Activated CD8-positive, alpha-beta memory T cell treated with anti-CD3 and anti-CD28 coated beads for 1 hour (primary cell): ENCODE measurements at places on chromosomes 3 and 15.

GRCh38 chr3:183259621-183260020 is 6.6 kb downstream of the B3GNT5 start:
- DNase-seq = no peak

DNA sequence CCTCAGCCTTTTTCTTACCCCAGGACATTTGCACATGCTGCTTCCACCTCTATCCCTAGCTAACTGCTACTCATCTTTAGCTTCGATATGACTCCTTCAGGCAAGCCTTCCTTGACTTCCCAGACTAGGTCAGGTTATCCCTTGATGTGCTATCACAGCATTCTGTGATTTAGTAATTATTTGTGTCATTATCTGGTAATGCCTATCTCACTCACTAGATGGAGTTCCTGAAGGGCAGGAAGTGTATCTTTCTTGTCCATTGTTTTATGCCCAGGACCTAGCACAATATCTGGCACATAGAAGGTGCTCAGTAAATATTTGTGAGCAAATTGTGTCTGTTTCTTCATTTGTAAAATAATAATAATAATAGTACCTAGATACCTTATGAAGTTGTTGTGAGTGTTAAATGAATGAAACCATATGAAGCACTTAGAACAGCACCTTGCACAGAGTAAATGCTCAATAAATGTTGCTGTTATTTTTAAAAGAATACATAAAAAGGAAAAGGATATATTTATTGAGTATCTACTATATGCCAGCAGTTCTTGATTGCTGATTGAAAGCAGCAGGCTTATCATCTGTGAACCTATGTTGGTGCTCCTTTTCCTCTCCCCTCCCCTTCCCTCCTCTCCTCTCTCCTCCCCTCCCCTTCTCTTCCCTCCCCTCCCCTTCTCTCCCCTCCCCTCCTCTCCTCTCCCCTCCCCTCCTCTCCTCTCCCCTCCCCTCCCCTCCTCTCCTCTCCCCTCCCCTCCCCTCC is 31.5 kb downstream of the SQOR start:
- DNase-seq = no peak

- DNase-seq = no peak
Observed at GRCh38 chr3:16245609-16246008, 19.1 kb downstream of the DPH3 start.

GRCh38 chr3:176522436-176522835 is 674.8 kb downstream of the TBL1XR1 start:
- DNase-seq = no peak

DNA sequence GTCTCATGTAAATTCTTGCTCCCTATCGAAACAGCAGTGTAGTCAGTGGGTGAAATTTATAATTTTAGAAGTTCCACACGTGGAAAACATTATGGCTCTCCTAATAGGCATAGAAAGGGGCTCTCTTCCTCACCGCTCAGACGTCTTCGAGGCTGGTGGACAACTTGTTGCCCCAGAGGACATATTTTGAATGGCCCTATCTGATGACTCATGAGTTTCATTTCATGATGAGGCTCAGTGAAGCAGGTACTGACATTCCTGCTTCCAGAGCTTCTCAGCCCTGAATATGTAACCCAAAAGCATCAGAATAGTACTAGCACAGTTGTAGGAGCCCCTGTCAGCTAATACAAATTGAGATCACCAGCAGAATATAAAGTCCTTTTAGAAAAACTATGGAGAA is 117.9 kb downstream of the HERC1 start:
- no peak for DNase-seq

- DNase-seq = no peak
Observed at GRCh38 chr3:17544632-17545031, 197.8 kb downstream of the TBC1D5 start.

DNA sequence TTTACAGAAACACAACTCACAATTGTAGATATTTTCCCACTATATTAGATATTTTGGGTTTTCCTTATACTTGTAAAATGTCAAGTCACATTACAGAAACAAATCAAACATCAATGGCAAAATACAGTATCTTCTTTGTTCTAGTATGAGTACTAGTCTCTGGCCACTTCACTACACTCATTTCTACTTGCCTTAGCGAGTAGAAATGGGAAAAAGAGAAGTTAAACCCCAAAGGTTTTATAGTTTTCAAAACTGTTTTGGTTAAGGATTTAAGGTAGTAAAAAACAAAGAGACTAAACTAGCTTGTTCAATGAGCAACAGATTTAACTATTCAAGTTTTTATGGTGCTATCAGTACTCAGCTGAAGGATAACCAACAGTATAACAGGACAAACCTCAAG is 81.7 kb downstream of the BTD start:
- no peak for DNase-seq

- no peak for DNase-seq
Observed at GRCh38 chr3:11521167-11521566, 122.5 kb downstream of the VGLL4 start.

GRCh38 chr3:102936511-102937045 is 501.8 kb downstream of the ZPLD1 start:
- DNase-seq = no peak

GRCh38 chr15:92997821-92998220 is 91.2 kb downstream of the RGMA start:
- no peak for DNase-seq

- DNase-seq = no peak
Observed at GRCh38 chr3:98333989-98334606, 19.6 kb upstream of the OR5K4 start.

DNA sequence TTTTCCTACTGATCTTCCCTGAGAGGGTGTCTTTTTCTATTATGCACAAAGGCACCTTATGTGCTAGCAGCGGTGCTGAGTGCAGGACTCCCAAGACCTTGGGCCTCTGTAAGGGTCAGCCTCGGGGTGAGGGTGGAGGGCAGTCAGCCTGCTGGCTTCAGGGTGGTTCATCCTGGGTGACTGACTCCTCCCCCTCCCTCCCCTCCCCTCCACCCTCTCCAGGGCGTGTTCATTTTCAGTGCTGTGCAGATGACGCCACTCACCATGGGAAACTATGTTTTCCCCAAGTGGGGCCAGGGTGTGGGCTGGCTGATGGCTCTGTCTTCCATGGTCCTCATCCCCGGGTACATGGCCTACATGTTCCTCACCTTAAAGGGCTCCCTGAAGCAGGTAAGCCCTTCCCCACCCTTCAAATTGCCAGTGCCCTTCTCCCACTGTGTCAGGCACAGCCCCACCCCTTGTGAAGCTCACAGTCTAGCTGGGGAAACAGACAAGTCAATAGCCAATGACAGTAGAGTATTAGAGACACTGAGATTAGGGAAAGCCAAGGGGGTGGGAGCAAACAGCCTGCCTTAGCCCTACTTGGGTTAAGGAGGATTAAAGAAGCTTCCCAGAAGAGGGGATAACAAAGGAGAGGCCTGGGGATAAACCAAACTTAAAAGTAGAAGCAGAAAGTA is 41.9 kb downstream of the SLC6A1 start:
- DNase-seq = no peak

DNA sequence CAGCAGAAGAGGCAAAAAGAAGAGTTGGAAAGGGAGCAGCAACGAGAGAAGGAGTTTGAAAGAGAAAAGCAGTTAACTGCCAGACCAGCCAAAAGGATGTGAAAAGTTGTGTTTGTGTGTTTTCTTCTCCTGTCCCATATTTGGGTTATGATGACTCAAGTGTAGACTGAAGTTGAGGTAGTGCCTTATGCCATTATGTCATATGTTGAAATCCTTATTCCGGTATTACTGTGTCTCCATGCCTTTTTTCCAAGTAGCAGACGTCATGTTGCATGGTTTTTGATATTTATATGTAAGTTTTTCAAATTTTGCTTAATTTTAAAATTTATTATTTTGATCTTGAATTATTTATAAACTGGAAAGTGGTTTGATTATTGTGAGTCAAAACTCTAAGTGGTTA is 19.2 kb downstream of the BLOC1S6 start:
- no peak for DNase-seq

- no peak for DNase-seq
Observed at GRCh38 chr3:35746492-35746891, 107.2 kb downstream of the ARPP21 start.

DNA sequence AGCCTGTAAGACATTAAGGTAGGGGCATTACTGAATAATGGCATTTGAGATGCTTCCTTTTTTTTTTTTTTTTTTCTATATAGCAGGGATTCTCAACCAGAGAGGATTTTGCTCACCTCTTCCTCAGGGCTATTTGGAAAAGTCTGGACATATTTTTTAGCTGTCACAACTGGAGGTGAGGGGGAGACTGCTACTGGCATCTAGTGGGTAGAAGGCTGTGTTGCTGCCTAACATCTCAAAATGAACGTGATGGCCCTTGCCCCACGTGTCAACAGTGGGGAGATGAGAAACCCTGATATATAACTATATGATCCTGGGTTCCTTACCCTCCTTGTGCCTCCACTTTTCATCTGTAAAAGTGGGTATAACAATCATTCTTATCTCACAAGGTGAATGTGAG is 71.9 kb downstream of the CADPS start:
- no peak for DNase-seq

DNA sequence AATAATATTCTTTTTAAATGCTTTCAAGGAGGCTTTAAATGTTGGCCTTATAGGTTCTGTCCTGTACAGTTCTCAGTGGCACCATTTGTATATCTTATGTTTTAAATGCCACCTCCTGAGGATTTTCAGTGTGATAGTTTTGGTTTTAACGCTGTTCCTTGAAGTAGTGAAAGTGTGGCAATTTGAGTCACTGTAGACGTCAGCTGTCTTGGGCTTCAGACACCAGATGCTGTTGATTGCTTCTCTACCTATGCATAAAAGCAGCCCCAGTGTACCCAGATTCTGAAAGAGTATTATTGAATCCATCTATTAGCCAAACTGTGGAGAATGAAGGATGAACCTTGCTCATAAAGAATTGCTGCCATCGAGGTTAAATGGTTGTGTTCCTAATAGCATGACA is 316.8 kb upstream of the GBE1 start:
- DNase-seq = no peak

DNA sequence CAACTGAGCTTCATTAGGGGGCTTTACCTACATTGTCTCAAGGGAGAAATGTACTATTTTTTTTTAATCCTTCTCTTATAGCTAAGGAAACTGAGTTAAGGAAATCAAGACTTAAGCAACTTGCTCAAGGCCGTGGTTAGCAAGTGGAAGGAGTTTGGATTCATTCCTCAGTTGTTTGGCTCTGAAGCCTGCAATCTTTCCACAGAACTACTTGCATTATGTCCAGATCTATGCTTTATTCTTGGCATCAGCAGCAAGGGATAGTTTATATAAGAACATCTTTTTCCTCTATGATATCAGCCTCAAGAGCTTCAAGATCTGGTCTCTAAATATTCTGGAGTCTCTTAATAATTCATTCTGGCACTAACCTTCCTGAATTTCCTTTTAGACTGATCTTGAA is 182.4 kb downstream of the SV2B start:
- DNase-seq = no peak

DNA sequence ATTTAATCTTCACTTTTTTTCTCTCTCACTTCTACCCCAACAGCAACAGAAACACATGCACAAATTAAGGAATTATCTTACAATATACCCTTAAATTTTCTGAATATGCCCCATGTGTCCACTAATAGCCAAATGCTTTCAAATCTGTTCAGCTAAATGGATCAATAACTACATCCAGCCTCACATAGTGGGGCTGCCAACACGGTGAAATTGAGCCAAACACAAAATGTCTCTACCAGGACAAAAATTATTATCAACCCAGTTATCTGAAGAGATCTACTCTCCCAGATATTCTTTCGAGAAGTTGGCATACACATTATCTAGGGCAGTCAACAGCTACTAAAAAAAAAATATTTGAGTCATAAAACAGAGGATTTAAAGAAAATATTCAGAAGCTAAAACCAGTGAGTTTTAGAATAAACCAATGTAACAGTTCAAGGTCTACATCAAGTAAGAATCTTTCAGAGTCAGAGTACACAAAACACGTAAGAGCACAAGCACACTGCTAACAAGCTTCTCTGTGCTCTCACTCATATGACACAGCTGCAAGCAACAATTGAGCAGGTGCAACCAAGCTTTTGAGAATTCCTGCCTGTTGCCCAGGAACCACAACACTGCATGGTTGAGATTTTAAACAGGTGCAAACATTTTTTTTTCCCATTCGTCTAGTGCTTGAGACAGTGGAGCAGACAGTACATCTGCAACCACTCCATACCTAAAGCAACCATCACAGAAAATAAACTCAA is 247.7 kb downstream of the ZBTB20 start:
- no peak for DNase-seq

DNA sequence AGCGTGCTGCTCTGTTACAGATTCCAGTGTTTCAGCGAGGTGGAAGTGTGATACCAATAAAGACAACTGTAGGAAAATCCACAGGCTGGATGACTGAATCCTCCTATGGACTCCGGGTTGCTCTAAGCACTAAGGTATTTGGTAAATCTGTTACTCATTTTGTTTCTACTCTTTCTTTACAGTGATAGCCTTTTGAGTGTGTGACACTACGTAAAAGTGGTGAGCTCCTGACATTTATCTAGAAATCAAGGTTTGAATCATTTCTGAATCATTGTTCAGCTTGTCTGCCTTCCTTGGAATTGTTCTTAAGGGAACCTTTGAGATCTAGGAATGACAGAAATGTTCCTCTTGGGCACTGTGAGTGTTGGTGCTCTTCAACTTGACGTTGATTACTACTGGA is 11.2 kb upstream of the CAPN3 start:
- no peak for DNase-seq

DNA sequence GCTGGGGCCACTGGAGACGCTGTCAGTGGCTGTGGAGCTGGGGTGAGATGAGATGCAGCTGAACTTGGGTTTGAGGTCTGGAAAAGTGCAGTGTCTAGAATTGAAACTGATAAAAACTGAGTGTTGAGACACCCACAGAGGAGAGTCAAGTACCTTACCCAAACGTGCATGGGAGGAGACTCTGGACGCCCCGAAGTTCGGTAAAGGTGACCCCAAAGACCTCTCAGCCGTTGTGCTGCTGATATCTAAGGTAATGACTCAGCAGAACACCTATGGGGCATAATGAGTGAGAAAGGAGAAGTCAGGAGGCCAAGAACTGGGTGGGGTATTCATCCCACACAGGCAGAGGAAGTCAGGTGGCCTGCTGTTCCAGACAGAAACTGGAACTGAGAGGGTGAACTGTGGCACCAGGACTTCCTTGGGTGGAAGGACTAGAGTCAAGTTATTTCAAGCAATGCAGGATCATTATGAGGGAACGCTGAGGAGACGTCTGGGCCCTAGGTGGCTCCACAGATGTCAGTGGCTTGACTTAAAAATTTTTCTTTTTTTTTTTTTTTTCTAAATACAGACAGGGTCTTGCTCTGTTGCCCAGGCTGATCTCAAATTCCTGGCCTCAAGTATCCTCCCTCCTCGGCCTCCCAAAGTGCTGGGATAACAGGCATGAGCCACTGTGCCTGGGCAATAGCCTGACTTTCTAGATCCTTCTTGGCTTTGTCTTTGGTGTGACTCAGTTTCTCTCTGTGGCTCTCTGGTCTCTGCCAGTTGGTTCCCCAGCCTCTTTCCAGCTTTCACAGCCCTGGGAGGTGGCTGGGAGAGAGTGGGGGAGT is 67.6 kb upstream of the GCNT3 start:
- no peak for DNase-seq

- DNase-seq = no peak
Observed at GRCh38 chr3:13451301-13451673, 28.8 kb upstream of the HDAC11 start.

GRCh38 chr3:111714305-111714704 is 119.2 kb upstream of the ZBED2 start:
- DNase-seq = no peak

GRCh38 chr3:169623971-169624370 is 39.5 kb downstream of the MECOM start:
- DNase-seq = no peak
